ENCODE measurements at places on chromosomes 4 and X. TPM values are rescaled to one million over a fixed set of nuclear protein-coding genes. Genes with fewer than 3 reads are reported as not detected.

- no peaks in the 10 kb centered on the region for H3K4me1 ChIP-seq
- no peak for DNase-seq
- H3K4me3 ChIP-seq = no peak overlapping the region
- no peak overlapping the region for H3K27ac ChIP-seq
These were observed 57.9 kb upstream of the ETNPPL start for GRCh38 chr4:108820492-108821350.

DNA sequence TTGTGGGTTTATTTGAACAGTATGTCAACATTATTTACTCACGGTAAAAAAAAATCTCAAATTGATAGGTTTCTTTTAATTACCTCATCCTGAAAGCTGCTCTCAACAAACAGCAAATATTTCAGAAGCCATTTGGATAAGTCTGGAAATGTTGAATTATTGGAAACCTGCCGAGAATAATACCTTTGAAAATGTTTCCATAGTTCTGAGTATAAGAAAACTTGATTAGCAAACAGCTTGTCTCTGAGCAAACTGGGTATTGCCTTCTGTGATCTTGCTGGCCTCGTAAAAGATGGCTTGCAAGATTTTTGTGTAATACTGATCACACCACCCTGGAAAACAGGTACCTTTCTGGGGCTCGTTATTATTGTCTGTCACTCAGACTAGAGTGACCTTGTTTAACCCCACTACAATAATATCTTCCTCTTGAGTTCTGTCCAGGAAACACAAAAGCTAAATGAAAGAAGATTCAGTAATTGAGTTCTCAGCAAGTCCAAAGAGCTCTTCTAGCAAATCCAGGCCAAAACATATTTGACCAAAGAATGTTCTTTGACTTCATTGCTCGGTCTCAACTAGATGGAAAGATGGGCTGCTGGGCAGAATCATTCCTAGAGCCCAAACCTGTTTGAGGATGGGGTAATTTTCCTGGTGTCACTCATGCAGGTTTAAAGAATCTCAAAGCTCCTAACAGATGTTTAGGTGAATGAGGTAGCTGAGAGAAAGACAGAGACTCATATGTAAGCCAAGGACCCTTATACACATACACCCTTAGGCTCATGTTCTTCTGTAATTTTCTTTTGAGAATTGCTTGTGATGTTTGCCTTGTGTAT lies 255.6 kb upstream of the JADE1 start:
- peak overlapping the region; percentile 30 for H3K4me3 ChIP-seq
- no peaks in the 10 kb centered on the region for H3K27me3 ChIP-seq
- DNase-seq = no peak
- H3K27ac ChIP-seq = peak overlapping the region; percentile 97
- H3K36me3 ChIP-seq = no peaks in the 10 kb centered on the region
- peaks cover 19% of the 10 kb centered on the region for H3K4me1 ChIP-seq

- H3K36me3 ChIP-seq = no peaks in the 10 kb centered on the region
- no peak for DNase-seq
- no peaks in the 10 kb centered on the region for H3K27me3 ChIP-seq
- no peaks in the 10 kb centered on the region for H3K4me1 ChIP-seq
- H3K4me3 ChIP-seq = no peak overlapping the region
These were observed 1892.3 kb upstream of the PCDH7 start for GRCh38 chr4:28827866-28828265.

GLRA2 gene
- 0.08 TPM for total RNA-seq

DNA sequence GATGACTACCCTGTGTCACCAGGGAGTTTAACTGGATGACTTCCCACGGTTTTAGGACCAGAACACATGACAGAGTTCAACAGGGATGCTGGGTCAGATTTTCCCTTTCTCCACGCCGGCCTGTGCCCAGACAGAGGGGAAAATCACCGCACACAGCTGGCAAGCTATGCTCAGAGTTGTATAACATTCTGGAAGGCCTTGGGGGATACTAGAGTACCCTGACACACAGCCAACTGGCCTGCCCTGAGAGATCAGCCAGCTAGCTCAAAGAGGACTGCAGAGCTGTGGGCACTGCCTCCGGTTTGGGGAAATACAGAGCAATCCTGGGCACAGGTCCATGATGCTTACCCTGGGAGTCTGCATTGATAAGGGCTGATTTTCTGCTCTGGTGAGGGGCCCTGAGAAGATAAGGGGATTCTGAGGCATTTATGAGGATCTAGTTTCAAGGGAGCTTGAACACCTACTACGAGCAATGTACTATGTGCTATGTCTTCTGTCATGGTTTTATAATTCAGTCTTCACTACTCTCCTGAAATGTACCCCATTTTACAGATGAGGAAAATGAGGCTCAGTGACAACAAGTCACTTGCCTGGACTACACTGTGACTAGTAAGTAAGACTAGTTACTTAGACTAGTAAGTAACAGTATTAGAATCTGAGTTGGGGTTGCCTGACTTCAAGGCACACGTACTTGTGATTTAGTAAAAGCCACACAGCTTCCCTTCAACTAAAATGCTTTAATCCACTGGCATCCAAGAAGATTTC lies 14.7 kb downstream of the C4orf54 start:
- DNase-seq = no peak
- H3K27me3 ChIP-seq = no peaks in the 10 kb centered on the region
- peaks cover 3% of the 10 kb centered on the region for H3K4me1 ChIP-seq
- H3K27ac ChIP-seq = no peak overlapping the region

DNA sequence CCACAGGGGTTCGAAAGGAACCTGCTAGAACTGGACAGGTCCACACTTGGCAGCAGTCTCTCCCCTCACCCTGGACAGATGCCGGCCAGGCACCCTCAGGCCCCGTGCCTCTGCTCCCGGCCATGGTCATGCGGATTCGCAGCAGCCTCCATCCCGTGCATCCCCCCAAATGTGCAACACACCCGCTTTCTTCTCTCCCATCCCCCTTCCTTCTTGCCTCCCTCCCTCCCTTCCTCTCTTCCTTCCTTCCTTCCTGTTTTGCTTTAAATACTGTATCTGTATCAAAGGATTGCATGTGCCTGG lies 35.0 kb upstream of the HMX1 start:
- H3K27me3 ChIP-seq = no peaks in the 10 kb centered on the region
- no peak for DNase-seq
- H3K4me1 ChIP-seq = no peaks in the 10 kb centered on the region
- H3K27ac ChIP-seq = no peak overlapping the region
- no peak overlapping the region for H3K4me3 ChIP-seq

DNA sequence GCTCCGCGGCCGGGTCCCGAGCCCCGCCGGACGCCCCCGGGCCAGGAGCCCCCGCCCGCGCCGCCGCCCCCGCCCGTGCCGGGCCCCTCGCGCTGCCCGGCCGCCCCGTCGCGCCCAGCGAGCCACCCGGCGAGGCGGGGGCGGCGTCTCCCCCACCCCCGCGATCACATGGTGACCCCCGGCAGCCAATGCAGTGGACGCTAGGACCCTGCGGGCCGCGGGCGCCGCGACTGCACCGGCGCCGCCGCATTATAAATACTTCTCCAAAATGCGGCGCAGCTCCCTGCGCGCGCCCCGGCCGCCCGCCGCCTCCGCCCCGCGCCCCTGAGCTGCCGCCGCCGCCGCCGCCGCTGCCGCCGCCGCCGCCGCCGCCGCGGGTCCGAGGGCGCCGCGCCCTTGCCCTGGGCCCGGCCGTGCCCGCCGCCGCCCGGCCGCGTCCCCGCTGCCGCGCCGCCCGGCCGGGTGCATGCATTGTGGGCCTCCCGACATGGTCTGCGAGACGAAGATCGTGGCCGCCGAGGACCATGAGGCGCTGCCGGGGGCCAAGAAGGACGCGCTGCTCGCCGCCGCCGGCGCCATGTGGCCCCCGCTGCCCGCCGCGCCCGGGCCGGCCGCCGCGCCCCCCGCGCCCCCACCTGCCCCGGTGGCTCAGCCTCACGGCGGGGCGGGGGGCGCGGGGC lies at the start of gene NAT8L:
NAT8L (plus strand) TSS at position 282 of the 680 bp plus-strand sequence; CDS start at position 467, 185 bp downstream.
- peak within 1 kb of the TSS; percentile 85 for H3K4me3 ChIP-seq
- no peaks in the 10 kb centered on the region for H3K4me1 ChIP-seq
- H3K36me3 ChIP-seq = no peaks in the 10 kb centered on the region
- peaks cover 28% of the 10 kb centered on the region for H3K27me3 ChIP-seq
- no peak within 1 kb of the TSS for H3K27ac ChIP-seq

DNA sequence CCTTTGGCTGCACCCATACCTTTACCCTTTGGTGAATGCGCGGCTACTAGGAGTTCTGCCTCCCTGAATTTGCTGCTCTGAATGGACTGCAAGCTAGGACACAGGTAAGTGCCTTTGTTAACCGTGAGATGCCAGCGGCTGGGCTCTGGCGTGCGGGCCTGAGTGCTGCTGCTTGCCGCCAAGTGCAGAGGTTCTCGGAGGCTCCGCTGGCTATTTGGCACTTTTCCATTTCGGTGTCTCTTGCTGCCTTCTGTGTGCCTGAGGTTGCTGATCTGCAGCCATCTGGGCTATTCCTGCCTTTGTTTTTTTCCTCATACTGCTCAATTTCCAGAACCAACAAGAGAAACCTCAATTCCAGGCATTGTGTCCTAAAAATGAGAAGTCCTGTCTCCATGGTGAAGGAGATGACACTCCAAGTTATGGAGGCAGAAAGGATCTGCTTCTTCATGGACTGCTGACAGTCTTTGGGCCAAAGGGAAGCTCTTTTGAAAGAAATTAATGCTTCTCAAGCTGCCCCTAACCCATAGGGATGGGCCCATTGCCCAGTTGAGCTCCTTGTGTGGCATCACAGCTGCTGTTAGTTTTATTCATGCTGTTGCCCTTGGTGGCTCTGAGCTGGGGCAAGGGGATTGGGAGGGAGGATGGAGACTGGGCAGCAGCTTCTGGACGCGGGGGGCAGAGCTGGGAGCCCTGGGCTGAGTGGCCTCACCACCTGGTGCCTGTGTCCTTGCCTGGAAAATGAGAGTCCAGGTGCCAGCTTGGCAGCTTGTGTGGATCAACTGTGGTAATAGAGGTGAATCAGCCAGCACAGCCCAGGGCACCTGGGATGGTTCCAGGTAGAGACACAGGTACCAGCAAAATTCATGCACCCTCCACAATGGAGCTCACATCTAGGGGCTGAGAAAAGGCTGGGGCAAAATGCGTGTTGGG lies 3.8 kb upstream of the TBC1D14 start:
- peaks cover 23% of the 10 kb centered on the region for H3K4me1 ChIP-seq
- H3K27me3 ChIP-seq = no peaks in the 10 kb centered on the region
- no peak overlapping the region for H3K27ac ChIP-seq
- H3K4me3 ChIP-seq = no peak overlapping the region

DNA sequence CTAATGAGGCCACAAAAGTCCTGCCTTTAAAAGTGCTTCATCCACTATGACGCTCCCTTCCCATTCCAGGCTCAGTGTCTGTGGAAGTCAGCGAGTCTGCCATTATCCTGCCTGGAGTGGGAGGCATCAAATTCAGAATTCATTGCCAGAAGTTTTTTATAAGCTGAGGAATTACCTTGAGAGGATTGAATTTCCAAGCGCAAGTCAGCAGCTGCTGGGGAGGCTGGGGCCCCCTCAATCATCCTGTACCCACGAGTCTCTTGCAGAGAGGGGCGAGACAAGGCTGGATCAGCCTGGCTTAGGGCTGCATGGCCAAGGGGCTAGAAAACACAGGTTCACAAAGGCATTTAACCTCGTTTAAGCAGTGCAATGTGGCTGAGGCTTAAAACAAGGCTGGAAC lies 170.5 kb upstream of the NOCT start:
- no peaks in the 10 kb centered on the region for H3K27me3 ChIP-seq
- peaks cover 9% of the 10 kb centered on the region for H3K4me1 ChIP-seq

C1QTNF7 gene
- total RNA-seq = 1.4 TPM

GRCh38 chrX:29858714-29859113 lies 356.6 kb upstream of the MAGEB2 start:
- H3K27me3 ChIP-seq = no peaks in the 10 kb centered on the region
- H3K4me3 ChIP-seq = no peak overlapping the region
- no peaks in the 10 kb centered on the region for H3K36me3 ChIP-seq
- DNase-seq = no peak
- H3K4me1 ChIP-seq = no peaks in the 10 kb centered on the region
- H3K27ac ChIP-seq = no peak overlapping the region

SPANXA2 gene
- not detected for total RNA-seq
